Stimulated activated CD8-positive, alpha-beta memory T cell treated with anti-CD3 and anti-CD28 coated beads, Interleukin-4, amount 100 ng/mL, for 48 hours (primary cell): ENCODE measurements at places on chromosomes 12 and 14.
A peak's percentile ranks its signal among the peaks of the same experiment; 100 is the strongest.

- peak; percentile 32 for DNase-seq
These were observed 938 bp upstream of the MAX start for GRCh38 chr14:65103150-65103760.

DNA sequence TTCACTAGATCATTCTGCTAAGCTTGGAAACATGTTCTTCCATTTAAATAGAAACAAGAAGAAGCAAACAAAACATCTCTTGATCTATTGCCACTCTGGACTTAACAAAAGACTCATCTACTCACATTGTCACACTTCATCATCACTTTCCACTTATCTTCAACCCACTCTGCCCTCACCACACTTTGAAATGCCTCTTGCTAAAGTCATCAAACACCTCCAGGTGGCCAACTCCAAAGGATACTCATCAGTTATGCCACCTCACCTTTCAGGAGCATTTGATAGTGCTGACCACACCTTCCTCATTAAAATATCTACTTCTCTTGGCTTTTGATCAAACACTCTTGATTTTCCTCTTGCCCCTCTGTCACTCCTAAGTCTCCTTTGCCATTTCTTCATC, 7.2 kb downstream of the EFCAB11 start:
- no peak for DNase-seq

DNA sequence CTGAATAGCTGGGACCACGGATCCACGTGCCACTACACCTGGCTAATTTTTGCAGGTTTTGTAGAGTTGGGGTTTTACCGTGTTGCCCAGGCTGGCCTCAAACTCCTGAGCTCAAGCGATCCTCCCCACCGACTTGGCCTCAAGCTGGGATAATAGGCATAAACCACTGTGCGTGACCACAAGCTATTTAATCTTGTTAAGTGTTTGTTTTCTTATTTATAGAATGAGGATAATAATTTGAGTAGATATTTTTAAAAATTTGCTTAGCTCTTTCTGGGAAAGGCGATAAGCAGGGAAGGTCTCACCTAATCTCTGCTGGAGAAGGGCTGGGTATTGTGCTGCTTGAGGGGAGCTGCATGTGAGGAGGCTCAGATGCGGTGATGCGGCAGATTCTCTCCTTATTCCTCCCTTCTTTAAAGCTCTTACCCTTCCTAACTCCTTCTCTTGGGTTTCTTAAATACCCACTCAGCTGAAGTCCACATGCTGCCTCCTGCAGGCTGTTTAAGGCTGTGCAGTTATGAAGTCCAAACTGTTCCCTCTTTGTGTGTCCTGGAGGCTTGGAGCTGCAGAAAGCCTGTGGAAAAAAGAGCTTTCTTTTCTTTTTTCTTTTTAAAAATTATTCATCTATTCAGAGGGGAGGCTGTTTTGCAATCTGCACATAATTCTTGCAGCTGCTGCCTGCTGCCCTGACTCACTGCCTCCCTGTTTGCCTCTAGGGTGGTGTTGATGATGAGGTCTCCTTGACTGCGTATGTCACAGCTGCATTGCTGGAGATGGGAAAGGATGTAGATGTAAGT, 37.9 kb downstream of the A2ML1 start:
- DNase-seq, result peak; percentile 34

- DNase-seq, result no peak
These were observed 83.3 kb downstream of the KITLG start for GRCh38 chr12:88496891-88497371.

GRCh38 chr12:47114481-47114892, 34.7 kb upstream of the AMIGO2 start:
- no peak for DNase-seq
